ENCODE measurements at places on chromosomes 13 and 19.

- no peak for DNase-seq
These were observed 25.5 kb downstream of the KCTD12 start for GRCh38 chr13:76860706-76861105.

DNA sequence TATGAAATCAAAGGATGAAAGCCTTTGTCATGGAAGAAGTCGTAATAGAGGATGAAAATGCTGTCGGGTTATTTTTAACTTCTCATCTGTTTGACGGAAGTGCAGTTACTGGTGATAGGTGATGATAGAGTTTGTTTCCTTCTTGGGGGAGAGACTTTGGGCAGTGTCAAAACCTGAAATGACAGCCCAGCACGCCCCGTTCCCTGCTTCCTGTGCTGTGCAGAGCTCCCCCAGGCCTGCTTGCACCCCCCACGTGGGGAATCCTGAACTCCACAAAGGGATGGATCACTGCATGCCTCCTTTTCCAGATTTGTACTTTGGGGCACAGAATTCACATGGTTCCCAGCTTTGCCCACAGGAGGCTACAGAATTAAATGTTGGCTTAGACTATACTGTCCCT lies 102.7 kb downstream of the ATP11A start:
- no peak for DNase-seq

DNA sequence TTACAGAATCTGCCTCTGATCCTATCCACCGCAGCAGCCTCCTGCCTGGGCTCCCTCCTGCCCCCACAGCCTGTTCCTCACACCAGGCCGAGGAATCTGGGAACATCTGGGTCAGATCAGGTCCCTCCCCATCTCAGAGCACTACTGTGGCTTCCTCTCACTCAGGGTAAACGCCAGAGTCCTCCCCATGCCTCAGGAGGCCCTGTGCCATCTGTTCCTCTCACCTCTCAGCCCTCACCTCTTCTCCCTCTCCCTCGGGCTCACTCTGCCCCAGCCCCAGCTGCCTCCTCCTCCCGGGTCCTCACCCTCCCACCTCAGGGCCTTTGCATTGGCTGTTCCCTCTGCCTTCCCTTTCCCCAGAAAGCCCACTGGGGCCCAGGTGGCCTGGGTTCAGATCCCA lies 18.2 kb downstream of the FCGBP start:
- DNase-seq: no peak

- DNase-seq: peak; percentile 28
These were observed 16.2 kb downstream of the CCDC97 start for GRCh38 chr19:41325947-41326706.

GRCh38 chr13:106484537-106485193 lies 50.8 kb downstream of the EFNB2 start:
- DNase-seq: no peak

DNA sequence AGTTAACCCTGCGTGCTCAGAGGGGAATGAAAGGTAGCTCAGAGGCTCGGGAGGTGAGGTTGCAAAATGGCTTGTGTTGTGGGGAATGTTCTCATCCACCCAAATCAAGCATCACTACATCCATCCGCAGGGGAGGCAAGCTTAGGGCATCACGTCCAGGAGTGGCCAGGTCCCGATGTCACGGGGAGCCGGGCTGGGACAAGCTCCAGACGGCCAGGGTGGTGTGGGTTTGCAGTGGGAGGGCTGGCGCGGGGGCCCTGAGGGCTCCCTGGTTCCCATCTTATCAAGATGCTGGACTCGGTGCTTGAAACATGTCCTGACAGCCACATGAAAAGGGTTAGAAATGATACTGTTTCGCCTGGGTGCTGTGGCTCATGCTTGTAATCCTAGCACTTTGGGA lies 25.8 kb downstream of the EPN1 start:
- no peak for DNase-seq

DNA sequence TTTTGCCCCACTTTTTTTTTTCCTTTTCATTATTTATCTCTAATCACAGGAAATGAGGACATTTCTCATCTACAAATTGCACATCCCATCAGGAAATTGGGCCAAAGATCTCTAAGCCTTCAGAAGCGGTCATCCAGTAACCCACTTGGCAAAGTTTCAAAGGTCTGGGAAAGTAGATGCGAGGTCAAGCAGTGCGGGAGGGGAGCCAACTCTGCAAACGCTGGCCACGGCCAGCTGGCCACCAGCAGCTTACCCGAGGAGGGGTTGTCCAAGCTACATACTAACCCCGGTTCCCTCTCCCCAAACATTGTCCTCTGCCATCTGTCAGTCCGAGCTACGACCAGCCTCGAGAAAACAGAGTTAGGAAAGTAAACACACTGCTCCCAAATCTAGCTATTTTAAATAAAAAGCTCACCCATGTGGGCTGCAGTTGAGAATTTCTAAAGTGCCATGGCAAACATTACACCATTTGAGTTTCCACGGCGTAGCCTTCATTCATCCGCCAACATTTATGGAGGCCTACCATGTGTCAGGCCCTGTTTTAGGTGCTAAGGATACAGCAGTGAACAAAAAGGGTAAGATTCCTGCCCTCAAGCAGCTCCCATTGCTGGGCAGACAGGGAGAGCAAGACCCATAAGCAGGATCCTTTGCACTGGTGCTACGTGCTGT lies 11.5 kb downstream of the FFAR2 start:
- DNase-seq: no peak

- no peak for DNase-seq
These were observed 139.1 kb downstream of the ZNF675 start for GRCh38 chr19:23547816-23548430.

DNA sequence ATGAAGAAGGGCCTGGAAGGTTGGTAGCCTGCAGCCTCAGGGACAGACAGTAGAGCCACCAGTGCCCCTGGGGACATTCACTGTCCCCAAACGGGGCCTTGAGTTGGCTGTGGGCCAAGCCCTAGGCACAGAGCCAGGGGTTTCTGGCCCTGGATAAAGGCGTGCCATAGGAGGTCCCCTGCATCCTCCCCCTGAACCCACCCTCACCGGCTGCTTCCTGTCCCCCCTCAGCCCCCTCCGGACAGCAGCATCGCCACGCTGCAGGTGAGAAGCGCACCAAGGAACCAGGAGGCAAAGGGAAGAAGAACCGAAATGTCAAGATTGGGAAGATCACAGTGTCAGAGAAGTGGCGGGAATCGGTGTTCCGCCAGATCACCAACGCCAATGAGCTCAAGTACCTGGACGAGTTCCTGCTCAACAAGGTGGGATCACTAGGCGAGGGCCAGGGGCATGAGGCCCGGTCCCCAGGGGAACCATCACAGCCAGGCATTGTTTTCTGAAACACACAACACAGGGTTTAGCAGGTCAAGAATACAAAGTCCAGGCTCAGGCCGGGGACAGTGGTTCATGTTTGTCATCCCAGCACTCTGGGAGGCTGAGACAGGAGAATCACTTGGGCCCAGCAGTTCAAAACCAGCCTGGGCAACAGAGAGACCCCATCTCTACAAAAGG lies 14.6 kb upstream of the USE1 start:
- DNase-seq: no peak

- DNase-seq: no peak
These were observed 12.8 kb downstream of the C3 start for GRCh38 chr19:6707658-6708018.

DNA sequence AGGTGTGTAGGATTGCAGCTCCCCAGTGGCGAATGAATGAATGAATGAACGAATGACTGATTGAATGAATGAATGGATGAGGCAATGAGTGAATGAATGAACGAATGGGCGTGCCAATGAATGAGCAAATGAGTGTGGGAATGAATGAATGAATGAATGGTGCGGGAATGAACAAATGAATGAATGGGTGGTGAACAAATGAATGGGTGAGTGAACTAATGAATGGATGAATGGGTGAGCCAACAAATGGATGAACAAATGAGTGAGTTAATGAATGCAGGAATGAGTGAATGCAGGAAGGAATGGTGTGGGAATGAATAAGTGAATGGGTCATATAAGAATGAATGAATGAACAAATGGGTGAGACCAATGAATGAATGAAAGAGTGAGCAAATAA lies 14.7 kb downstream of the ANKRD24 start:
- DNase-seq: no peak

DNA sequence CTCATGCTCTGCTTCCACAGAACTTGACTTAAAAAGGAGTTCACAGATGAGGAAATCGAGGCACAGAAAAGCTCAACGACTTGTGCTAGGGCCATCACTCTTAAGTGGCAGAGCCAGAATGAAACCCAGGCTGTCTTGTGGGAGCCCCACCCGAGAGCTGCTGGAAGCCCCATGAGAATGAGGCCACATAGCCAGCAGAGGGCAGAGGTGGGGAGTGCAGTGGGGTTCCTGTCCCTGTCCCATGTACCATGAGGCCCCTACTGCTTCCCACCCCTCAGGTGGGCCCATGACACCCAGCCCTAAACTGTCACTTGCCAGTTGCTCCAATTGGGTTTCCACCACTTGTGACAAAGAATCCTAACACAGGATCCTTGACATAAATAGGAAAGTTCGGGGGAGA lies 175.9 kb downstream of the IRS2 start:
- DNase-seq: peak; percentile 14

- DNase-seq: no peak
These were observed 157.6 kb upstream of the OBI1 start for GRCh38 chr13:78816592-78816991.

DNA sequence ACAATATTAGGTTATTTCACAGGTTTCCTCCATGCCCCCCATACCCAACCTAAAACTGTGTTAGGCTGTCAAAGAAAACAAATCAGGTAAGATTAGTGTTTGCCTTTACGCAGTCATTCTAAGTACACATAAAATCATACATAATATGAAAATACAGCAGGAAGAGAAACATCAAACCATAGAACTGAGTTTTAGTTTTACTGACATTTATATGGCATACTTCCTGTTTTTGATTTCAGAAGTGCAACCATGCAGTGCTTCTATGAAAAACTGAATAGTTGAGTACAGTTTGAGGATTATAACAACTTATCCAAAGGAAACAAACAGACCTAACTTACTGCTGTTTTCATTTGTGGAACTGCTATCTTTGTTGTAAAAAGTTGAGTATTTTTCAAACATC lies 91.3 kb downstream of the KCNRG start:
- no peak for DNase-seq

DNA sequence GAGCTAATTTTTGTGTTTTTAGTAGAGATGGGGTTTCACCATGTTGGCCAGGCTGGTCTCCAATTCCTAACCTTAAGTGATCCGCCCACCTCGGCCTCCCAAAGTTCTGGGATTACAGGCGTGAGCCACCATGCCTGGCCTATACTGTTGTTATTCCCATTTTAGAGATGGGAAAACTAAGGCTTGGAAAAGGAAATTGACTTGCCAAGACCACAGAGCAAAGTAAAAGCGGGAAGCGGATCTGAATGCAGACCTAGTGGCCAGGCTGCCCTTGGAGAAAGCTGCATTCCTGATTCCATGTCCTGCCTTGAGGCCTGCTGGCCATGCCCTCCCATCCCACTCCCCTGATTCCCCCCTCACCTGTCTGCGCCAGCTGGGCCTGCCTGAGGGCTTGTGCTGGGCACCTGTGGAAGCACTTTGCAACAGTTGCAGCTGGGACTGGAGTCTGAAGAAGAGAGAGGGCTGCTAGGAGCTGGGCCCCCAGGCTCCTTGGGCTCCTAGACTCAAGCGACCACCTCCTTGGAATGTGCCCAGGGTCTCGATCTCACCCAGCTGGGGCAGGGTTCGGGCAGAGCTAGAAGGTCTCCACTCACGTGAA lies 5.7 kb downstream of the PALM3 start:
- DNase-seq: no peak

Data from activated naive CD4-positive, alpha-beta T cell treated with Interleukin-2 at 50 U/mL for 16 hours (primary cell).